ENCODE measurements at places on chromosomes 2 and 18.

DNA sequence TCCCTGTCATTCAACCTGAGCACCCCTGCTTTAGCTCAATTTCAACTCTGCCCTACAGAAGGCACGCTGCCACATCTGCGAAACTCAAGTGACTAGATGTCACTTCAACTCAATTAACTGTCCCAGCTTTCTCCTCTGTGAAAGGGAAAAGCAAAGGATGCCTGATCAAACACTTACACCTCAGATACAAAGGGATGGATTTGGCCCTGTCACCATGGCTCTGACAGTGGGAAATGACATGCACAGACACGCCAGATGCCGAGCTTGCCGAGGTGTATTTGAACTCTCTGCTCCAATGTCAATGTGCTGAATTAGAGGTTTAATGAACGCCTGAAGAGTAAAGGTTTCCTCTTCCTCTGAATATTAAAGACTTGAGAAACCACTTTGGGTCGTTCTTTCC, 481.1 kb downstream of the CBLN2 start:
- no peak for DNase-seq

DNA sequence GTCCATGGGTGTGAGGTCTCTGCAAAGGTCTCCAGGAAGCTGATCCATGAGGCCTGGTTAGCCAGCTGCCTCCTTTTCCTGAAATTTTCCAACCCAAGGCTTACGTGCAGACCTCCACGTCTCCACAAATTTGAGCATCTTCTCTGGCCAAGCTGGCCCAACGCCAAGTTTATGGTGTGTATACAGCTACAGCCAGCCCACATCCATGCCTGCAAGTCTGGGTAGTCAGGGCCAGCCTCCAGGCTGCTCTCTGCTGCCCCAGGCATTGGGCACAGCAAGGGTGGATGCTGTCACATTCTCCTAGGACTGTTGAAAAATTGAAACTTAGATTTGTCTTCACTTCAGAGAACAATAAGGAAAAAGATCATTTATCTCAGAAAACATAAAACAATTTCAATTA, 525.5 kb upstream of the CHAC2 start:
- DNase-seq, result no peak

- DNase-seq, result no peak
Measured at GRCh38 chr2:196590286-196590685, 49.2 kb upstream of the CCDC150 start.

GRCh38 chr2:17792515-17792914, 23.7 kb upstream of the MSGN1 start:
- DNase-seq, result no peak

GRCh38 chr2:165475277-165476004, 5.9 kb downstream of the CSRNP3 start:
- no peak for DNase-seq

- DNase-seq, result no peak
Measured at GRCh38 chr2:62306751-62307468, 111.0 kb downstream of the B3GNT2 start.

DNA sequence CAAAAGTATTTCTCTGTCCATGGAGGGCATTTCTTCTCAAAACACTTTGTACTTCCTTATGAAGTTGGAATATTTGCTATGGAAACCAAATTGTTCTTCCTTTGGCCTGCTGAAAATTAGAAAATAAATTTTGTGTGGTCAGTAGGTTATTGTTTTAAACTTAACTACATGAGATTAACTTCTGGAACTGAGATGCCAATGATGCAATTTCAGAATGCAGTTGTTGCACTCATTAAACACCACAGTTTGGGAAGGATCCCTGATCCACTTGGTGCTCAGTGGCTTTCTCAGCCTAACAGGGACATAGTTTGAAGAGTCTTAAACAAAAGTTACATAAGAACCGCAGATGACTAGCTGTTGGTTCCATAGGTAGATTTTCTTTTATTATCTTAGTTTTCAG, 23.3 kb upstream of the IL1R1 start:
- DNase-seq, result no peak
